ENCODE measurements at places on chromosomes 2 and 18.
A peak's percentile ranks its signal among the peaks of the same experiment; 100 is the strongest.

DNA sequence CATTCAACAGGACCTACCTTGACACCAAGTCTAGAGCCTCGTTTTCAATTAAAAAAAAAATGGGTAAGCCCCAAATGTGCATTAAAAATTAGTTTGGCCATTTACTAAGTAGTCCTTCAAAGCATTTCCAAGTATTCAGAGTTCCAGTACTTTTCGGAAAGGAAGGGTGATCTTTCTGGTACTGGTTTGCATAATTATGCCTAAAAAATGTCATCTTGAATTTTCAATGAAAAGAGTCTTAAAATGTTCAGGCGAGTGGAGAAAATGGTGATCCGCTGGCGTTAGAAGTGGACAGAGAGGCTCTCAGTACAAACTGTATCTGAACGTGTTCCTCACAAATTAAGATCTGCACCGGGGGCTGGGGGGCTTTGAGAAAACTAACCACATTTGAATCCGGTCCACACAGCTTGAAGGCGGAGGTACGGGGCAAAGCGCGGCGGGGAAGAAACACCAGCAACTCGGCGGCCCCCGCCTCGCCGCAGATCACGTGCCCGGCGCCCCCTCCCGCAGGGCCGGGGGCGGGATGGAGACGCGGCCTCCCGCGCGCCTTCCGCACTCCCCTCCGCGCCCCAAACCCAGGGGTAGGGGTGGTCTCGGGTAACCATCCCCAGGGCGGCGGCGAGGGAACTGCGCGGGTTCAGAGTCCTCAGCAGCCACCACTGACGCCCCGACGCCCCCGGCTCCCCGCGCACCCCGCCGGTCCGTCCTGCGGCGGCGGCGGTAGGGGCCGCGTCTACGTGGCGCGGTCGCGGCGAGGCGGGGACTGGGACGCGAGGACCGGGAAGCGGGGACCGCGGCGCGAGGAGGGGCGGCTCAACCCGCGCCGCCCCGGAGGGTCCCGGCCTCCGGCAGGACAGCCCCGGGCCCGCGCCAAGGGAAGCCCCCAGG lies 564 bp downstream of the LPIN2 start:
- no peak for DNase-seq

- DNase-seq: no peak
Observed at GRCh38 chr2:222468346-222468745, 44.0 kb downstream of the SGPP2 start.

- DNase-seq: no peak
Observed at GRCh38 chr2:239441261-239442078, 40.6 kb upstream of the HDAC4 start.

DNA sequence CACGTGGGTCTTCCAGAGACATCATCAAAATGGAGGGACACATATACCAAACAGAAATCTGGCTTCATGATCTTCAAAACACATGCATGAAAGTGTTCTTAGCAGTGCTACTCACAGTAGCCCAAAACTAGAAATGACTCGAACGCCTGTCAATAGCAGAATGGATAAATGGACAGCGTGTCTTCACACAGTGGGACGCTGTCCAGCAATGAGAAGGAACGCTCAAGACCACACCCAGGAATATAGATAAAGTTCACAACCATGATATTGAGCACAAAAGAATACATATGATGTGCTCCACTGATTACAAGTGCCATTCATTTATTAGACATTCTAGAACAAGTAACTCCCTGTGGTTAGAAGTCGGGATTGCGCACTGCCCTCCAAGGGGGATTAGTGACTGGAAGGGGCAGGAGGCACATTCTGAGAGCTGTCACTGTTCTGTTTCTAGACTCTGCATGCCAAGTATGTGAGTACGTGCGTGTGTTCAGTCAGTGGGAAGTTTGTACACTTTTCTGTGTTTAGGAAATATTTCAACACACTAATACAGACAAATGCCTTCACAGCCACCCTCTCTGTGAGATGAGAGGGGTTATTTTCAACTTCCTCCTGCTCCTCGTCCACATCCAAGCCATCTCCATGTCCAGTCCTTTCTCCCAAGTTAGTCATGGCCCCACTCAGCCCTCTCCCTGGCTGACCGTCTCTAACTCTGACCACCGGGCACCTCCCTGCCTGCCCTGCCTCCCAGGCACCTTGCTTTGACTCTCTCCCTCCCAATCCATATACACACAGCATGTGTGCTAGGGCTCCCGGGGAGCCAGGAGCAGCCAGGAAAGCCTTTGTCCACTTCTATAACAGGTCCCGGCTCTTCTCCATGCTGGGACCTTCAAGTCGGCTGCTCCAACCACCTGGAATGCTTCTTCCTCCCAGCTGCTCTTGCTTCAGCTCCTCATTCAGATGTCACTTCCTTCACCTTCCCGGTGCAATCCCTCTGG lies 26.9 kb upstream of the TNS1 start:
- no peak for DNase-seq

DNA sequence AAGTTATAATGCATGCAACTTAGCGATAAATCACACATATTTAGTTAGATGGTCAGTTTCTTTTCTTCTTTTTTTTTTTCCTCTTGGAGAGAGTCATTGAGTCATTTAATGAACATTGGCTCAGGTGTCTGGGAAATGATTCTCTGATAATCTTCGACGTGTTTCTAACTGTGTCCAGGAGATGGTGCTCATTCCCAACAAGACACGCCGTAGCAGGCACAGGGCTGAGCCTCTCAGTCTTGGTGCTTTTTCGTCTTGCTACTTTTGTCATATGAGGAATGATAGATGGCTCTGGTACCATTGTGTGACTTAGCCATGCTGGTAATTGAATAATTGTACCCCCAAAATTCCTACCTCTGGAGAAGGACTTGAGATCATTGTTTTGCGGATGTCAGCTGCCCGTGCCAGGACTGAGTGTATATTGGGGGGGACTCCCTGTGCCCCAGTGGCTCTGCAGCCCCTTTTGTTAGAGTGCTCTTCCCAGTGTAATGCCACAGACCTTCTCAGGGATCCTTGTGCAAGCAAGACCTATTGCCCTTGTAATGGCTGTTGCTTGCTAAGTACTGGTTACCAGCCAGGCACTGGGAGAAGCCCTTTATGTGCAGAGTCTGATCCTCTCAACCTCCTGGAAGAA lies 107.6 kb upstream of the CYRIA start:
- peak; percentile 62 for DNase-seq

DNA sequence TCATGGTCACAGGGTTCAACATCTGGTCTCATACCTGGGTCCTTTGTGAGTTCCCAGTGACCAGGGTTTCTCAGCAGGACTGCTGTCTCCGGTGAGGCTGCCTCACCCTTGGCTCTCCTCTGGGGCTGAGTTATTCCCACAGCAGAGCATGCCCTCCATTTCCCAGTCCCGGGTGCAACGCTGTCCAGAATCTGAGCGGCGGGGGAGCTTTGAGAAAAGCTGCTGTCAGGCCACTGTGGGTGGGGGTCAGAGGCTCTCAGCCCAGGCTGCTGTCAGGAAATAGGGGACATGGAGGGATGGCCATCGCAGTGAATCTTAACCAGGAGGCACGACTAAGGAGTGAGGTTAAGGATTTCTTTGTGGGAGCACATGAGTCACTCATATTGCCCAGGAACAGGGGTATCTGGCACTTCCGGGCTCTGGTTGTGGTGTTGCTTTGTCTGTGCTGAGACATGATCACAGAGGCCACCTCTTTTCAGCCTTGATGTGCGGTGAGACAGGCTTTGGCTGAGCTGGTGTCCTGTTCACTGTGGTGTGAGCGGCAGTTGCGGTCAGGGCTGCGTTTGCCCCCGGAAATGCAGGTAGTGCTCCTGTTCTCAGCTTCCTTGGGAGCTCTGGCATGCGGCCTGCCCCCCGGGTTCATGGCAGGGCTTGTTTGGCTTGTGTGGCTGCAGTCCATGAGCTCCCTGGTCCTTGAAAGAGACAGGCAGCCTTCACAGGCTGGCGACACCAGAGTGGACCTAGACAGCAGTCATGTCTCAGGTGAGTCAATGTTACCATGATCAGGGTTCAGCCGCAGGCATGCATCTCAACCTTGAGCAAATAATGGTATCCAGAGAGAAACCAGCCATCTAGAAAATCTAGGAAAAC lies 310.7 kb upstream of the MYT1L start:
- no peak for DNase-seq

GRCh38 chr2:210966330-210966729 lies 409.9 kb downstream of the CPS1 start:
- DNase-seq: no peak

DNA sequence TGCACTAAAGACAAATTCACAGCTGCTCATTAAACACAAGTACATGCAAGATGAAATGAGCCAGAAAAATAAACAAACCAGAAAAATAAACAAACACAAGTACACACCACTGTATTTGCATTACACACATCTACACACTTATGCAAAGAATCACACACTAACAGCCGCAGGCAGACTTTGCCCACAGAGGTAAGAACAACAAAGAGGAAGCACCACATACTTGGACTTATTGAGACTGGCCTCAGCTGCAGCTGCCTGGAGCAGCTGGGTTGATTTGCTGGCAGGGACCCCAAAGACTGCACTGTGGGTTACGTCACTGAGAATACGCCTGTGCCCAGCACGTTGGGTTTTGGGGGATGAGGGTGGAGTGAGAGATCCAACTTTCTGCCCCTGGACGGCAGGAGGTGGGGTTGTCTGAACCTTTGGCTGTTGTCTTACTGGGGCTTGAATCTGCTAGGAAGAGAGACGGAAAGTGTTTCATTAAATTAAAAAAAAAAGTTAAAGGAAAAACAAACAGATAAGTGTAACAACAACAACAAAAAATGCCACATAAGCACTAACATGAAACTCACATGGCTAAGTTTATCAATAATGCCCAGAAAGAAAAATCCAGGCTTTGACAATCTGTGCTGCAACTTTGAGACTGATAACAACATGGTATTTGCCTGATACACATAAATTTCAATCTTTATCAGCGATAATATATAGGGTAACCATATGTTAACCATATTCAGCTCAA lies 71.9 kb upstream of the NFU1 start:
- DNase-seq: no peak

DNA sequence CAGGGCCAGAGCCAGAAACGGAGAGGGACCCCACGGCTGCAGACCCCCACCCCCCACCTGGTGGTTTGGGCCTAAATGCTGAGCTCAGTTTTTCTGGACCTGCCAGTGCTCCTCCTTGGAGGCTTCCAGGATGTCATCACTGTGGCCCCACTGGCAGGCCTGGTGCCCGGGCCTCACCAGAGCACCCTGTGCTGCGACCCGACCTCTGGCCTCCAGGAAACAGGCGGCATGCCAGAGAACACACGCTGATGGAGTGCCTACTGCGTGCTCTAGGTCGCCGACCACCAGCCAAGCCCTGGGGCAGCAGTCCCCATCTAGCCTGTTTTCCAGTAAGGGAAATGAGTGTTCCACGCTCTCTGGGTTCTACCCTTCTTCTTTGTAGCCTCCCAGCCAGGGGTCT lies 33.8 kb downstream of the HS6ST1 start:
- DNase-seq: no peak

- no peak for DNase-seq
Observed at GRCh38 chr2:133605011-133605765, 36.9 kb upstream of the NCKAP5 start.

DNA sequence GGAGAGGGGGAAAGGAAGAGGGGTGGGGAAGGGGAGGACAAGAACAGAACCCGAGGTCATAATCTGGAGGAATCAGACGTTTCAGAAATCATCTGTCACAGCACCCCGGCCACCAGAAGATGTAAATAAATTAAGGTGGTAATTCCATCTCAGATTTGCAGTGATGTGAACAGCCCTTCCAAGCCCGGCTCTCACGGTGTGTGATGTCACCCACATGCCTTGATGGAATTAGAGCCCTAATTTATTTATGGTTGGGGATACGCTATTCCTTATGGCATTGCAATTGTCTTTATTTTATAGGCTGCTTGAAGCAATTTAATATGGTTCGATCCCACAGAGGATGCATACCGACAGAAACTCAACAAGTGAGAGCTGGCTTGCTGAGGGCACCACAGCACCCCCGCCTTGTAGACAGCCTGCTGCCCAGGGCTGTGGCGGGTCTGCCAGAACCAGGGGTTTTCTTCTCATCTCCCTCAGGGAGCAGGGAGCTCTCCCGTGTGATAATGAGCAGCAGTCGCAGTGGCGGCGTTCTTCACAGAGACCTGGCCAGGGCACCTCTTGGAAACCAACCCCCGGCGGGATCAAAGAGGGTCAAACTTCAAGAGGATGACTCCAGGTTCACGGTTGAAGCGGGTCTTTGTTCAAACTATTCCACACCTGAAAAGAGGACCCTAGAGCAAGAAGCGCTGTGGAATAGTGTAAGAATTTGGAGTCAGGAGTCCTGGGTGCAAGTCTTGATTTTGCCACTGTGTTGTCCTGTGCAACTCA lies 40.5 kb upstream of the SIX2 start:
- no peak for DNase-seq

- DNase-seq: no peak
Observed at GRCh38 chr2:201128933-201129505, 13.1 kb downstream of the CFLAR start.

GRCh38 chr2:109032229-109032820 lies 43.3 kb upstream of the EDAR start:
- DNase-seq: no peak

- DNase-seq: no peak
Observed at GRCh38 chr2:131557558-131558321, 30.1 kb downstream of the CCDC74A start.

DNA sequence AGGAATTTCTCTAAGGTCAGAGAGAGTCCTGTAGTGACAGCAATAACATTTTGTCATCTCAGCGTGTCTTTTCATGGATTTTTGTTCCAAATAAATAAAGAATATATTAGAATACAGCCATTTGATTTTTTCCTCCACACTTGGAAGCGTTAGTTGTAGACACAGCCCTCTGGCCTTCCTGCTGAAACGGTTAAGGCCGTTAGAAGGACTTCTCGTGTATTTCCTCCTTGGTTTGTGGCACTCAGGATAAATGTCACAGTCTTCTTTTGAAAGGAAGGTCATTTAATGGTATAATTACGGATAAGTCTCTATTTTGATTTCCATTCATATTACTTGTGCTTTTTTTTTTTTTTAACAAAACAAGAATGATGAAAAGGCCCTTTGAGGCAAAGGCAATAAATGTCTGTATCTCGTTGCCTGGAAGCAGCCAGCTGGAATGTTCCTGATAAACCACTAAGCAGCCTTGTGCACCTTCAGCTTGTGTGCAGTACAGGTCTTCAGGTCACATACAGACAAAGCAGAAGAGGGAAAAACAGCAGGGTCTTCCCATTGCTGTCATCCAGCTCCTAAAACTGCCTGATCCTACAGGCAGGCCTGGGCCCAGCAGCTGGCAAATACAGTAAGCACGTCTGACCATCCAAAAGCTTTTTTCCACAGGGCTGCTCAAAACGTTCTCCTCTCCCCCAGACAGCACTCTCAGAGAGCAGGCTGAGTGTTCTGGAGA lies 14.4 kb downstream of the EFR3B start:
- no peak for DNase-seq

- no peak for DNase-seq
Observed at GRCh38 chr2:249538-250042, 14.2 kb downstream of the SH3YL1 start.

GRCh38 chr2:138503087-138503442 lies 1.5 kb downstream of the SPOPL start:
- DNase-seq: no peak

- no peak for DNase-seq
Observed at GRCh38 chr2:6919901-6920742, 2.9 kb downstream of the RNF144A start.

GRCh38 chr2:120253021-120253882 lies 600 bp downstream of the RALB start:
- peak; percentile 62 for DNase-seq

GRCh38 chr2:33313039-33313438 lies 163.4 kb upstream of the RASGRP3 start:
- DNase-seq: no peak

GRCh38 chr2:35462226-35462998 lies 893.2 kb upstream of the CRIM1 start:
- no peak for DNase-seq

- no peak for DNase-seq
Observed at GRCh38 chr18:37398248-37398920, 167.2 kb downstream of the CELF4 start.
